ENCODE measurements at places on chromosomes 16 and 17.

DNA sequence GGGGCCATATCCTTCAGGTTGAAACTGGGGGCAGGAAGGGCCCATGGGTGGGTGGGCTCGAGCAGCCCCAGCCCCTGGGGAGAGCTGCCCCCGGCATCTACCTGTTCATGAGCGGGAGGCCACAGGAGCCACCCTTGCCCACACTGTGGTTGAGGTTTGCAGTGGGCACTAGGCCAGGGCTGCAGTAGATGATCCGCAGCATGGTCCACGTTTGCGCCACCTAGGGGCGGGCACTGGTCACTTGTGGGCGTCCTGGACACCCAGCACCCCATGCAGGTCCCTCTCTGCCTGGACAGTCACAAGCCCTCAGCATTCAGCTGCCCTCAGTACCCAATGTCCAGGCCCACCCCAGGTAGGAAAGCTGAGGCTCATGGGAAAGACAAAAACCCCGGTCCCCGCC, 1.8 kb upstream of the JMJD8 start:
- DNase-seq = no peak

DNA sequence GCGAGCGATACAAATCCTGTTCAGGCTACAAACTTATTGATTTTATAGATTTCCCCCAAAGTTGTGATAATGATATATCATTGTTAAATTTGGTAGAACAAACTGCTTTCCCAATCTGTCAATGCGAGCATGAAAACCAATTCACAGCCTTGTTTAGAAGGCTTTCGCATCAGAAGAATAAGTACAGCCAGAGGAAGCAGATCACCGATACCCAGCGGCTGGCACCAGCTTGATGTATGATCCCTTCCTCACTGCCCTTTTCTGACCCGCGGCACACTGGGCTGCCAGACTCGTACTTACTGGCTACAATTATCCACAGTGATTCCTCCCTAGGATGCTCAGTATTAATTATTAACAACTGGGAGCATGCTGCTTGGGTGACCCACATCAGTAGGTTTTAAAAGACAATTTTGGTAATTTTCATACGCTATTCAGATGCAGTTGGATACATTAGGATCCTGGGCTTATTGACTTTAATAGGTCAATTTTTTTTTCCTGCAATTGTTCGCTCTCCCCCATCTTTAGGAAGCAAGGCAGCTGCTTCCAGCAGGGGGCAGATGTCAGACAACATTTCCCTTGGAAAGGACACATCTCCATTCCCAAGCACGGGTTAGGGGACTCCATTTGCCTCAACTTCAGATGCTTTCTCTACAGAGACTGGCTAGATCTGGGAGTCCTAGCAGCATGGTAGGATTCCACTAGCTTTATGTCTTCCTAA, 582.7 kb upstream of the PSMD7 start:
- no peak for DNase-seq

DNA sequence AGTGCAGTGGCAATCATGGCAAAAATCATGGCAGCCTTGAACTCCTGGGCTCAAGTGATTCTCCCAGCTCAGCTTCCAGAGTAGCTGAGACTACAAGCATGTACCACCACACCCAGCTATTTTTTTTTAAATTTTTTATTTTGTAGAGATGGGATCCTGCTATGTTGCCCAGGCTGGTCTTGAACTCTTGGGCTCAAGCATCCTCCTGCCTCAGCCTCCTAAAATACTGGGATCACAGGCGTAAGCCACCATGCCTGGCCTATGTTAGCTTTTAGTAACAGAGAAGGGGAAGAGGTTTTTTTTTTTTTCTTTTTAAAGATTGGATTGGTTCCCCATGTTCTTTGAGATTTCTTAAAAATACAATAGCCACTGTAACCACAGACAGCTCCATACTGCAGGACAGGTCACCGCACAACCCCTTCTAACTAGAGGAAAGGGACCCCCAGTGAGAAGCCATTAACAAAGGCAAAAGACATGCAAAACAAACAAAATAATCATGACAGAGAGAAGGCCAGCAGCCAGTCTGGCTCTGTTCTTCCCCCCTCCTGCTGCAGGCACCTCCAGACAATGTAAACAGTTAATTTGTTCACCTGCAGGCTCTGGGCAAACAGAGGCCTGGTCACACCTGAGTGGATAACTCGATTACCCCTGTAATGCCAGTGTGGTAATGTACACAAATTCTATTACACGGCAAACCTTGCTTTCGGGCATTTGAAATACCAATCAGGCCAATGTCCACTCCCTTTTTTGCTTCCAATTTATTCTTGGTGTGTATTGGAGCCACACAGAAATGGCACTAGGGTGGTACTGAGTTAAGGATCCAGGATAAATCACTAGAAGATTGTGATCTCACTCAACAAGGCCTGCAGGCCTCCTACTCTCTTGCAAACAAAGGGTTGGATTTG, 52.9 kb downstream of the SNX11 start:
- DNase-seq = no peak

GRCh38 chr16:7419441-7419840, 86.8 kb downstream of the RBFOX1 start:
- no peak for DNase-seq

Data from left ventricle myocardium inferior (tissue), 1 donor.